ENCODE measurements at places on chromosomes 1 and 21. TPM values are rescaled to one million over a fixed set of nuclear protein-coding genes. Genes with fewer than 3 reads are reported as not detected.

KRTAP22-2 gene
- total RNA-seq: not detected

PDZK1IP1 gene
- total RNA-seq: not detected

VHLL gene
- total RNA-seq: 0.65 TPM

TIE1 gene
- 0.42 TPM for total RNA-seq

SLC50A1 gene
- total RNA-seq: 65.0 TPM

ITLN2 gene
- not detected for total RNA-seq

FAM131C gene
- 0.32 TPM for total RNA-seq

TMIGD3 gene
- not detected for total RNA-seq

TRAF5 gene
- 28.8 TPM for total RNA-seq

TMEM200B gene
- 0.46 TPM for total RNA-seq

ZNF683 gene
- not detected for total RNA-seq

MASP2 gene
- total RNA-seq: 0.19 TPM

DNA sequence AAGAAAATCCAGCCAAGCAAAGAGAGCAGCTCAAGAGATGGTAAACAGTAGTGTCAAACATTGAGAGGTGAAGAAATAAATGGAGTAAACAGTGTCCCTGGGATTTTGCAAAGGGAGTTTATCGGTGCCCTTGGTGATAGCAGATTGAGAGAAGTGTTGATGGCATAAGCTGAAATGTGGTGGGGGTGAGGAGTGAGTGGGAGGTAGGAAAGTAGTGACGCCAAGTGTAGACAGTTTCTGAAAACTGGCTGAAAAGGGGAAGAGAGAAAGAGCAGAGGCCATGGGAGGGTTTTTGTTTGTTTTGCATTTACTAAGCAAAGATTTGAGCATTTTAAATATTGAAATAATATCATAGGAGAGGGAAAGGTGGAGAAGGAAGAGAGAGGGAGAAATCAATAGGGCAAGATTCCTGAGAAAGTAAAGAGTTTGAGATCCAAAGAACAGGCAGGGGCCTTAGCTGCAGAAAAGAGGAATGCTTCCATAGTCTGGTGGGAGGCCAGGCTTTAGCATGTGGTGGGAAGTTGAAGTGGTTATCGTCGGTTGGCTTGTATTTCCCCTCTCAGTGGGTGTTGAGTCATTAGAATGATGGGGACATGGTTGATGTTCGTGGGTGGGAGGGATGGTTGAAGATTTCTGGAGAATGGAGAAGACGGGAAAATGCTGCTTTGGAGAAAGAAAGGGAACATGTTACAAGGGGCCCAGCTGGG, 26.8 kb upstream of the RASAL2 start:
- DNase-seq: no peak

GRCh38 chr1:241927321-241927720, 30.2 kb upstream of the BECN2 start:
- DNase-seq: no peak

DNA sequence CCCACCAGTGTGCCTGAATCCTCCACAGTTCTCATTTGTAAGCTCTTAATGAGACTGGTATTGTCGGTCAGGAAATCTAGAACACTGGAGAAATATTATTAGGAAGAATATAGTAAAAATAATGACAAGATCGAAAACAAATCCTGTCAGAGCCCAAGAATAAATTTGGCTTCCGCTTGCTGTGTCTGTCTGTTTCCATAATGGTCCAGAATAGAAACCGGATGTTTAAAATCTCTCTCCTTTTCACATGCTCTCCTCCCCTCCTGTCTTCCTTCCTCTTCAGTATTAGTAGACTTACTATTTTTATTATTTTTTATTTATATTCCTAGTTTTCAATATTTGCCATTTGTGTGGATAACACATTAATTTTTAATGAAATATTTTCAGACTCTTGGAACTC, 187.7 kb downstream of the SDCCAG8 start:
- DNase-seq: no peak

- DNase-seq: no peak
Measured at GRCh38 chr1:225152061-225152460, 222.6 kb downstream of the DNAH14 start.

DNA sequence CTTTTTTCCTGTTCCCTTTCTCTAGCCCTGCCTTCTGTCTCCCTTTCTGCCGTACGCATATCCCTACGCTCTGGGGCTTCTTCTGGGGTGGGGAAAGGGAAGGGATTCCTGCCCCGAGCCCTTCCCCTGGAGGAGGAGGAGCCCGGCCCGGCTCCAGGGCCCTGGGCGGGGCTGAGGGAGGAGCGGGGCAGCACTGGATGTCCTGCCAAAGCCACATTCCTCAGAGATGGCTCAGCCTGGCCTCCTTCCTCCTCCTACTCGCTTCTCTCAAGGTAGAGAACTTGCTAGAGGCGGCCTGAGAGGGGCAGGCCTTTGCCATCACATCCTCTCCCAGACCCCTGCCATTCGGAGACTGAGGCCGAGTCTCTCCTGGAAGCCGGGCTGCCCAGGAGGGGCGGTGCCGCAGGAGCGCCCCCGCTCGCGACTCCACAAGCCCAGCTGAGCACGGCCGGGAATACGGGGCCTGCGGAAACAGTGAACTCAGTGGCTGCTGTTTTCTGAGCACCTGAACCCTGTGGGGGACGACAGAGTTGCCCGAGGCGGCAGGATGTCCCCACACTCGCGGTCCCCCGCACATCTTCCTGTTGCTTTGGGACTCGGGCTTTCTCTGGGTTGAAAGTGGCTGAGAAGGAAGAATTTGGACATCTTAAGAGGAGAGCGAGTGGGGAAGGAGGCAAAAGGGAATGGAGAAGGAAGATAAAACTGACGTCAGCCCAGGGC, 12.2 kb downstream of the ADAMTSL4 start:
- DNase-seq: peak; percentile 78

DNA sequence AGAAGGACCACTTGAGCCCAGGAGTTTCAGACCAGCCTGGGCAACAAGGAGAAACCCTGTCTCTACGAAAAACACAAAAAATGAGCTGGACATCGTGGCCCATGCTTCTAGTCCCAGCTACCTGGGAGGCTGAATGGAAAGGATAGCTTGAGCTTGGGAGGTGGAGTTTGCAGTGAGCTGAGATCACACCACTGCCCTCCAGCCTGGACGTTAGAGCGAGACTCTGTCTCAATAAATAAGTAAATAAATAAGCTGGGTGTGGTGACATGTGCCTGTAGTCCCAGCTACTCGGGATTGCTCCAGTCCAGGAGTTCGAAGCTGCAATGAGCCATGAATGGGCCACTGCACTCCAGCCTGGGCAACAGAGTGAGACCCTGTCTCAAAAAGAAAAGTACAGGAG, 3.6 kb downstream of the AKR1A1 start:
- no peak for DNase-seq

GRCh38 chr1:107739201-107739600, 225.8 kb downstream of the VAV3 start:
- no peak for DNase-seq

DNA sequence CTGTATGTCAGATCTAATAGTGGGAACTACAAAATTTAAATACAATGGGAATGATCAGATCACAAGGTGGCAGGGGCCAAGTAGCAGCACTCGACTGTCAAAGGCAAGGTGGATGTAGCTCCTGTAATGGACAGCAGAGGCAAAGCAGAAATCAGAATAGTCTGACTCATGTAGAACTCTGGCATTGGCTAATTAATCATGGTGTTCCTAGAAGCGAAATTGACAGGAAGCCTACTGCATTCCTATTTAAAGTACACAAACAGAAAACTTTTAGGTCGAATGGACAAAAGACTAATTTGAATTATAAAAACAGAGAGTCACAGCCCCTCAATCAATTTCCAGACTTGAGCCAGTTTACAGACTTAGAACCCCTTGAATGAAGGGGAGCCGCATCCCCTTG, 17.4 kb upstream of the IL12RB2 start:
- no peak for DNase-seq

GRCh38 chr1:51282605-51283004, 46.5 kb downstream of the RNF11 start:
- peak; percentile 30 for DNase-seq

- no peak for DNase-seq
Measured at GRCh38 chr21:40242586-40243265, 375.5 kb downstream of the PCP4 start.

GRCh38 chr1:160522622-160523345, at the start of gene SLAMF6:
Gene SLAMF6, minus strand, starts transcription at chr1:160523255. Its CDS starts 63 bp downstream, at chr1:160523192.
- peak; percentile 58 for DNase-seq

- no peak for DNase-seq
Measured at GRCh38 chr1:93595743-93596142, 85.9 kb downstream of the BCAR3 start.

GRCh38 chr1:76023669-76024435, 50.7 kb upstream of the ST6GALNAC3 start:
- peak; percentile 12 for DNase-seq

DNA sequence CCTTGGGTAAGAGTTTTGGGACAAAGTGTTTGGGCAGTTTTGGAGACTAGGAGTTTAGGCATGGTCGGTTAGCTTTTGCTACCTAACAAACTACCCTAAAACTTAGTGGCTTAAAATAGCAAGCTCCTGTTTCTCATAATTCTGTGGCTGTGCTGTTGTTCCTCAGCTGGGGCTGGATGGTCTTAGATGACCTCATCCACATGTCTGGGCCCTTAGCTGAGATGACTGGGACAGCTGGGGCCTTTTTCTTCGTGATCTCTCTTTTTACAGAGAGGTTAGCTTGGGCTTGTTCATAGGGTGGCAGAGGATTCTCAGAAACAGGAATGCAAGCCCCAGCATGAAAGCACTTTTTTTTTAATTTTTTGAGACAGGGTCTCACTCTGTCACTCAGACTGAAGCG, 6.6 kb downstream of the ATP1A4 start:
- no peak for DNase-seq

DNA sequence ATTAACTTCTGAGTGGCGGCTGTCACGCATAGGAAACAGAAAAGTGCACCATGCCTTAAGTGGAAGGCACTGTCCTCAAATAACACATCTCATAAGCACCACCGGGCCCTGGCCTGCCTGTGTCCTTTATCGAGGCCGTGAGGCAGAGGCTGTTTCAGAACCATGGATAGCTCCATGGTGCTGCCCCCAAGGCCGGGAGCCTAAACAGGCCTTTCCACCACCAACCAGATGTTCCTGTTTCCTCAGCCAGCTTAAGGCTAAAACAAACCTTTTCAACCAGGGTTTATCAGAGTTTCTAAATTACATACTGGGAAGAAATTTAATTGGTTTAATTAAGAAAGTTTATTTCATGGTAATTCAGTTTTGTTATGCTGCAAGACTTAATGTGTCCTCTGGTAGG, 114.4 kb downstream of the DMRTA2 start:
- peak; percentile 6 for DNase-seq

DNA sequence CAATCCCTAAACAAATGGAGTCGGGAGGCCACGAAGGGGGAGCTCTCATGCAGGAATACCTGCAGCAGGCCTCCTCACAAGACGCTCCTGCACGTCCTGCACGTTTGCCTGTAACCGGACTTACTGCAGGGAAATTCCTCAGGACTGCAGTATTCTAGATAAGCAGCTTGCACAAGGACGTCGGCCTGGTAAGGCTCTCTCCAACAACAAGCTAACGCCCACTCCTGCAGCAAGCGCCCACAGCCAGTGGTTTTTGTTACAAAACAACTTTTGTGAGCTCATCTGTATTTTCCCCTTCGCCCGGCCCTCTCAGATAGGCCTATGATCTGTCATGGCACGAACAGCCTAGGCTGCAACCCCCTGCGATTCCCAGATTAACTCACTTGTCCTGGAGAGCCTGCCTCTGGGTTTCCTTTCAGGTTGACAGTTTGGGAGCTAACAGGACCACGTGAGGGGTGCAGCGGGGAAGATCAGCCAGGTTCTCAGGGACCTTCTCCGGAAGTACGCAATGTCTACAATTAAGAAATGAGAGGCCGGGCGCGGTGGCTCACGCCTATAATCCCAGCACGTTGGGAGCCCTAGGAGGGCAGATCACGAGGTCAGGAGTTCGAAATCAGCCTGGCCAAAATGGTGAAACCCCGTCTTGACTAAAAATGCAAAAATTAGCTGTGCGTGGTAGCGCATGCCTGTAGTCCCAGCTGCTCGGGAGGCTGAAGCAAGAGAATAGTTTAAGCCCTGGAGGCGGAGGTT, 921 bp upstream of the MIB2 start:
- DNase-seq: peak; percentile 58

- peak; percentile 67 for DNase-seq
Measured at GRCh38 chr1:151846062-151846568, 6.5 kb upstream of the C2CD4D start.

DNA sequence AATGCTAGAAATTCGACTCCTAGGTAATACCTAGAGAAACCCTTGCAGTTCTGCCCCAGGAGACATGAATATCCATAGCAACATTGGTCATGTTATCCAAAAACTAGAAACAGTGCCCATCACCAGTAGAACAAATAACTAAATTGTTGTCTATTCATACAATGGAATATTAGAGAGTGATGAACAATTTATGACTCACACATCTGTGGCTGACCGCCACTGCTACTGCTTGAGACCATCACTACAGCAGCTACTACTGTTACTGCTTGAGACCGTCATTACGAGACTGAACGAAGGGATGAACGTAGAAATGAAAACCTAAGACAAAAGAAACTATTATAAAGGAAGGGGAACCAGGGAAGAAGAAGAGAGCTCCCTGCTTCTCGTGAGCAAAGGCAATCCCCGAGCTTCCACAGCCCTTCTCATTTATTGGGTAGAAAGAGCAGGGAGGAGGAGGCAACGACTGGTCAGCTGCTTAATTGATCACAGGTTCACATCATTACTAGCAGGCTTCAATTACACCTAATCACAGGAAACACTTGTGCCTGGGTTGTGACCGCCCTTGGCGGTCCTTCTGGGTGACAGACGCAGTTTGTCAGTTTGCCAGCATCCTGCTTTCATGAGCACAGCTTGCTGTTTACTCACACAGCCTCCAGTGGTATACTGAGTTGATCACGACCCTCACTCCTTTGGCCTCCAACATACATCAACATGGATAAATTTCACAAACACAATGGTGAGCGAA, 14.1 kb upstream of the PADI4 start:
- no peak for DNase-seq

DNA sequence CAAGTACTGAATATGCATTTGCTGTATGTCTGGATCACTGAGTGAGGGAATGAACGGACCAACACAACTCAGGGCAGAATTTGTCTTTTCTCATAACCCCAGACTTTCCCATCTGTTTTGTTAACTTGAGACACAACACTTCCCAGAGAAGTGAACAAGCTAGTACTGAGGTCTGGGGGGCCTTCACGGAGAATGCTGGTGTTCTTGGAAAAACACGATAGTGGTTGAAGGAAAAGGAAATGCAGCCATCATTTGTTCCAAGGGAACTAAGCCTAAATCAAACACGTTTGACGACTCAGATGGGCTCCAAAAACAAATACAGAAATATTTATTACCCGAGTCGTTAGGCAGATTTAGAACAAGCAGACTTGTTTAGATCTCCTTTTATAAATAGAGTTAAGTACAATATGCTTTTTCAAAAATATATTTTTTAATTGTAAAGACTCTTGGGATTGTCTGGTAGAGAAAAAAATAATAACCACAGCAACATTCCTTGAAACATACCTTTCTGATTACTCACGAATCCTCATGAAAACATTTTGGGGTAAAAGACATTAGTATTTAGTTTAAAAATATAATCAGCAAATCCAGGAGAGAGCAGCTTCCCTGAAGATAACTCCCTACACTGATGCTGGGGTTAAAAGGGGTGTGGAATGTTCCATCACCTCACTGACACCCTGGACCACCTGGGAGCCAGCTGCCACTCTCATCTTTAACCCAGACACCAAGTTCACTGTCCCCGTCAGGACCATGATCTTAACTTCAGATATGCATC, 427.7 kb upstream of the RUNX1 start:
- no peak for DNase-seq

Data from activated T-cell treated with anti-CD3 and anti-CD28 coated beads, Interleukin-2, amount 50 U/mL, for 72 hours (primary cell).